Left ventricle myocardium superior (tissue), 1 donor: ENCODE measurements at places on chromosomes 16 and 17. TPM values are rescaled to one million over a fixed set of nuclear protein-coding genes. Genes with fewer than 3 reads are reported as not detected.

Gene KAT8
- 77.4 TPM for total RNA-seq

Gene SDK2
- total RNA-seq: 1.5 TPM

GRCh38 chr16:85359147-85359822, 247.0 kb upstream of the CIBAR2 start:
- no peak for DNase-seq

GRCh38 chr16:27500801-27501200, 48.9 kb downstream of the GTF3C1 start:
- DNase-seq: no peak
